ENCODE measurements at places on chromosomes 5 and 9. TPM values are rescaled to one million over a fixed set of nuclear protein-coding genes. Genes with fewer than 3 reads are reported as not detected.
A peak's percentile ranks its signal among the peaks of the same experiment; 100 is the strongest.

GRCh38 chr5:135576075-135576599, 2.7 kb downstream of the CXCL14 start:
- no peaks in the 10 kb centered on the region for H3K36me3 ChIP-seq
- DNase-seq: no peak
- peaks cover 22% of the 10 kb centered on the region for H3K4me1 ChIP-seq
- peaks cover 49% of the 10 kb centered on the region for H3K27me3 ChIP-seq

GRCh38 chr5:131289738-131290137, 25.9 kb downstream of the CDC42SE2 start:
- no peak overlapping the region for H3K27ac ChIP-seq
- no peaks in the 10 kb centered on the region for H3K27me3 ChIP-seq
- no peak overlapping the region for H3K4me3 ChIP-seq
- H3K36me3 ChIP-seq: peaks cover 3% of the 10 kb centered on the region

DNA sequence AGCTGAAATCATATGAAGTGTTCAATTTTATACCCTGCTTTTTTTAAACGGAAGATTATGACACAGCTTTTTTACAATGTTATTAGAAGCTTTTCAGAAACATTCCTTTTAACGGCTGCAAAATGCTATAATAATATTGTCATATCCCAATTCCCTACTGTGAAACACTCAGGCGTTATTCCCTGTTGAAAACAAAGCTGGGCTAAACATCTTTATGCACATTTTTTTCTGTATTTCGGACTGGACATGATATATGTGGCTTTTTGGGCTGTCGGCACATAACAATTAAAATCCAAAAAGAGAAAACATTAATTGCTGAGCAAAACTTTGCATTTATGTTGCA, 12.0 kb upstream of the CTSL start:
- H3K27ac ChIP-seq: peak overlapping the region; percentile 74
- peak; percentile 14 for DNase-seq

- no peaks in the 10 kb centered on the region for H3K4me1 ChIP-seq
- no peaks in the 10 kb centered on the region for H3K27me3 ChIP-seq
Observed at GRCh38 chr9:87383344-87384150, 114.1 kb upstream of the DAPK1 start.

DNA sequence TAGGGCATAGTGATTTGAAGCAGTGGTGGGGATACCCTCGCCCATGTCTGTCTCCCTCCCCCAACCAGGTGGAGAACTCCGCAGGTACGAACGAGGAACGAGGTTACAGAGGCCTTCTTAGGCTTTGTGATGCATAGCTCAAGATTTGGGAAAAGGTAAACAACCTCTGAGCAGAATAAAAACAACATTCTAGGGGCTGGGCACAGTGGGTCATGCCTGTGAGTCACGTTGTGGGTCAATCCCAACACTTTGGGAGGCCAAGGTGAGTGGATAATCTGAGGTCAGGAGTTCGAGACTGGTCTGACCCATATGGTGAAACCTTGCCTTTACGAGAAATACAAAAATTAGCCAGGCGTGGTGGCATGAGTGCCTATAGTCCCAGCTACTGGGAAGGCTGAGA, 3.6 kb upstream of the LCP2 start:
- no peaks in the 10 kb centered on the region for H3K27me3 ChIP-seq
- H3K4me3 ChIP-seq: no peak overlapping the region
- no peaks in the 10 kb centered on the region for H3K36me3 ChIP-seq
- no peak overlapping the region for H3K27ac ChIP-seq

GRCh38 chr9:97990259-97990658, 7.1 kb downstream of the ANP32B start:
- peaks cover 11% of the 10 kb centered on the region for H3K4me1 ChIP-seq
- H3K36me3 ChIP-seq: no peaks in the 10 kb centered on the region
- DNase-seq: no peak
- H3K27me3 ChIP-seq: no peaks in the 10 kb centered on the region
- H3K27ac ChIP-seq: no peak overlapping the region

GRCh38 chr9:115691693-115692092, 461.9 kb upstream of the PAPPA start:
- no peaks in the 10 kb centered on the region for H3K4me1 ChIP-seq
- no peaks in the 10 kb centered on the region for H3K36me3 ChIP-seq
- H3K4me3 ChIP-seq: no peak overlapping the region
- H3K27me3 ChIP-seq: no peaks in the 10 kb centered on the region
- no peak for DNase-seq

GTF2H2 gene
- polyA plus RNA-seq: 32.1 TPM

ACOT12 gene
- polyA plus RNA-seq: 0.80 TPM

TPRN gene
- polyA plus RNA-seq: 30.8 TPM

Data from spinal cord (tissue), 10 donors.